ENCODE measurements at places on chromosomes 11 and 22.
A peak's percentile ranks its signal among the peaks of the same experiment; 100 is the strongest.

DNA sequence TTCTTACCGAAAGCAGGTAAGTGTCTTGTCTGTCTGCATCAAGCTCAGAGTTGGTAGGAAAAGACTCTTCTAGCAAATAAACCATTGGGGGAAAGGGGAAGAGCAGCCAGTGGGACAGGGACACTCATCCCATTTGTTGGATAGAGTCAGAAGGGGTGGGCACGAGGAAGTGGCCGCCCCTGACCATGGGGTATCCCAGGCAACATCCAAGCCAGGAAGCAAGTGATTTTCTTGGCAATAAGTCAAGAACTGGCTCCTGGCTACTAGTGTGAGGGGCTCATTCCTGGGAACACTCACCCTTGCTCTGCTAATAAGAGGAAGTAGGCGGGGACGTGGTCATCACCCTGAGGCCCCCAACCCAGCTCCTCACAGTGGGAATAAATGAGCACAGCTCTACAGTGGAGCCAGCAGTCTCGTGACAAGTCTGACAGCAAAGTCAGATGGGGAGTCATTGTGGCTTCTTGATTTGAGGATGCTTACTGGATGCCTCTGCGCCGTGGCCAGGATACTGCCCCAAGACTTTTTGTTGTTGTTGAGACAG is 6.7 kb downstream of the SLC25A18 start:
- DNase-seq = peak; percentile 28

GRCh38 chr11:66011785-66012303 is at the start of gene CST6:
CST6 (plus strand) TSS chr11:66012008; CDS start chr11:66012045, 37 bp downstream.
- peak; percentile 45 for DNase-seq

DNA sequence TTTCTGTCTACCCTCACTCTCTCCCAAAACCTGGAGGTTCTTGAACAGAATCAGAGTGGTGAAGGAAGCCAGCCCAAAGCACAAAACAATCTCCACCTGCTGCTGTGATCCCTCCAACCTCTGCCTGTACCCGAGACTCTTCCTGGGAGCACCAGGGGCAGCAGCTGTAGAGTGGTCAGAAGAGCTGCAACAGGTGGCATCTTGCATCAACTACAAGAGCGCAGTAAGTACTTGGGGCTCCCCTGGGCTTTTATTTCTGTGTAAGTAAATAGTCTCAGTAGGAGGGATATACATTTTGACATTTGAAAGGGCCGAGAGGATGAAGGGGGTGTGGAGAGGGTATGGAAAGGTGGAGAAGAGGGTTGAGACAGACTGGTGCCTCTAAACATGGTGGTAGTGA is 8.3 kb upstream of the UBQLNL start:
- DNase-seq = no peak

- no peak for DNase-seq
These were observed 443.3 kb downstream of the MN1 start for GRCh38 chr22:27358096-27358870.

GRCh38 chr11:6237761-6238302 is 1.1 kb upstream of the CNGA4 start:
- DNase-seq = no peak

- no peak for DNase-seq
These were observed 169.1 kb upstream of the B3GAT1 start for GRCh38 chr11:134581121-134581626.

DNA sequence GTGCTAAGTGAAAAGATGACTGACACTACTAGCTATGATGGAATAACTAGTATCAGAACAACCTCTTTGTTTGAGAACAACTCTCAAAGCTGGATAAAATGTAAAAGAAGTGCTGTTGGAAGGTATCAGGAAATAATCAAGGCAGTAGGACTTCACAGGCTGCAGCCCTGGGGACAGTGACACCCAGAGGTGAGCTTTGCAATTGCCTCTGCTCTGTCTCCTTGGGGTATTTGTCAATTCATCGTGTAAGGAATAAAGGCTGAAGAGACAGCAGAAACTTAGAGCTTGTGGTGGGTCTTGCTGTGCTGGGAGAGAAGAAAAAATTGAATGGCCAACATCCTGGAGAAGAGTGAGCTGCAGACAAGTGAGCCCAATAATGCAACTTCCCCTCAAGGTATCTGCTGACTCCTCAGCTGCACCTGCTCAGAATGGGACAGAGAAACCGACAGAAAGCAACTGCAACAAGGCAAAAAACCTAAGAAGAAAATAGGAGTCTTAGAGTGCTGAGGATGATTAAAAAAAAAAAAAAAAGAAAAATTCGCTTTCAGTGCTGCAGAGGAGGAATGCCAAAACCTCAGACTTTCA is 141.1 kb downstream of the RCN1 start:
- DNase-seq = peak; percentile 38

GRCh38 chr11:41116970-41117369 is 342.5 kb downstream of the LRRC4C start:
- DNase-seq = peak; percentile 23

- no peak for DNase-seq
These were observed at the start of gene KRTAP5-11 for GRCh38 chr11:71582309-71582895. KRTAP5-11 (minus strand) TSS chr11:71582875; CDS start chr11:71582837, 38 bp downstream.

GRCh38 chr11:37755521-37755920 is 1157.5 kb upstream of the RAG2 start:
- DNase-seq = no peak

GRCh38 chr11:75536786-75537641 is 11.3 kb upstream of the GDPD5 start:
- DNase-seq = no peak

DNA sequence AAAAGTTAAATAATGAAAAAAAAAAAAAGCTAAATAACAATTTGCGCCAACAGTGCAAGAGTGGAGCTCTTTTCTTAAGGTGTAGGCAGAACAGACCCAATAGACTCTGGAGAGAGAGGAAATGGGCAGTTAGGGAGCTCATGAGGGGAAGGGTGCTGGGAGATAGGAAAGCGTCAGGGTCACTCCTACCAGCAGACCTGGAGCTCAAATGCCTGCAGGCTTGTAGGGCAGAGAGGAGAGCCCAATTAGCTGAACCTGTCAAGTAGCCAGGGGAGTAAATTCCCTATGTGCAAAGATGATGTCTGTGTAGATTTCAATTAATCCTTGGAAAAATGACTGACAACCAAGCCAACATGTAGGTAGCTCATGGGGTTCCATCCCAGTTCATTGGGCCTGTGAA is 73.0 kb downstream of the RAB30 start:
- DNase-seq = peak; percentile 34

GRCh38 chr22:26043031-26043430 is 126.2 kb upstream of the SEZ6L start:
- no peak for DNase-seq

- DNase-seq = no peak
These were observed 31.7 kb upstream of the SLC25A1 start for GRCh38 chr22:19210188-19210587.

- DNase-seq = no peak
These were observed 80.1 kb downstream of the ZNF280B start for GRCh38 chr22:22428222-22429098.

DNA sequence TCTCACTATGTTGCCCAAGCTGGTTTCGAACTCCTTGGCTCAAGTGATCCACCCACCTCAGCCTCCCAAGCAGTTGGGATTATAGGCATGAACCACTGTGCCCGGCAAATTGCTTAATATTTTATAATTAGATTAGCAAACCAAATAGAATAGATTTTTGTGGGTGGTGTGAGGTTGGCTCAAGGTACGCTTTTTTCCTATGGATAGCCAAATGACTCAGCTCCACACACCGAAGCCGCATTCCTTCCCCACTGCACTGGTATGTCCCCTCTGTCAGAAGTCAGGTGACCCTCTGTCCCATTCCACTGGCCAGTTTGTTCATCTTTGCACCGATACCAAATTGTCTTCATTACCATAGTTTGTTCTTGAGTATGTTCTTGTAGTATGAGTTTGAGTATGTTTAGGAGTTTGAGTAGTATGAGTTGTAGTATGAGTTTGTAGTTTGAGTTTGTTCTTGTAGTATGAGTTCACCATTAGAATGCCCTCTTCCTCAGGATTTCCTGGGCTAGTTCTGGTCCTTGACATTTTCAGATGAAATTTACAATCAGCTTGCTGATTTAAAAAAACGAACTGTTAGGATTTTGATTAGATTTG is 19.4 kb downstream of the SUSD2 start:
- DNase-seq = peak; percentile 50

- DNase-seq = no peak
These were observed 8.6 kb downstream of the RCN1 start for GRCh38 chr11:32099516-32099915.

- DNase-seq = no peak
These were observed 28.8 kb downstream of the VSTM5 start for GRCh38 chr11:93821617-93822016.

DNA sequence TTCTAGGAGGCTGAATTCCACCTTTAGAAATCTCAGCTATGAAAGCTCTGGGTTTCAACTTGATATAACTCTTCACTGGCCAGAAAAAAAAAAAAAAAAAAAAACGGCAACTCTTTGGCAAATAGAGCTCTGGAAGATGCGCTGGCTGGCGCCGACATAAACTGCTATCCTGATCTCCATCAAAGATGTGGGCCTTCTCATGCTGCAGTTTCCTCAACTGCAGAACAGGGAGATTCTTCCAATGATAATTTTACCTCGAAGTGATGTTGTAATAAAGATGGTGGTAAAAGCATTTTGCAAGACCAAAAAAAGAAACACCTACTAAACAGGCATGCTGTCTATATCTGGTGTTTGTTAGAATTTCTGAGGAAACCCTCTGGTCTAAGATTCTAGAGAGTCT is 20.3 kb downstream of the FLI1 start:
- no peak for DNase-seq

- peak; percentile 57 for DNase-seq
These were observed 40.1 kb upstream of the CLMP start for GRCh38 chr11:123235117-123235655.

DNA sequence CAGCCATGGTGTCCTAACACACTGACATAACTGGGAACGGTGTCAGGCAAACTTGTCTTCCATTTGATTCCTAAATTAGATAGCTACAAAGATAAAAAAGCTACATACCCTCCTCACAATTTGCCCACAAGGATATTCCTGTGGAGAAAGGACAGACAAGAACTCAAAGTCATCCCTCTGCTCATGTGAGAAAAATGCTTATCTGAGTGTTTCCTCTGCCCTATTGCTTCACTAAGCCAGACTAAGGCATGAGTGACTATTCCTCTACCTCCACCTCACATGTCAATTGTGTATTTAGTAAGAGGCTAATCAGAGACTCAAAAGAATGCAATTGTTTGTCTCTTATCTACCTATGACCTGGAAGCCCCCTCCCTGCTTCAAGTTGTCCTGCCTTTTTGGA is 247.7 kb downstream of the DDX10 start:
- DNase-seq = no peak

- DNase-seq = no peak
These were observed 74.7 kb downstream of the SC5D start for GRCh38 chr11:121367001-121367843.

GRCh38 chr11:21321072-21321471 is 651.7 kb downstream of the NELL1 start:
- DNase-seq = no peak

DNA sequence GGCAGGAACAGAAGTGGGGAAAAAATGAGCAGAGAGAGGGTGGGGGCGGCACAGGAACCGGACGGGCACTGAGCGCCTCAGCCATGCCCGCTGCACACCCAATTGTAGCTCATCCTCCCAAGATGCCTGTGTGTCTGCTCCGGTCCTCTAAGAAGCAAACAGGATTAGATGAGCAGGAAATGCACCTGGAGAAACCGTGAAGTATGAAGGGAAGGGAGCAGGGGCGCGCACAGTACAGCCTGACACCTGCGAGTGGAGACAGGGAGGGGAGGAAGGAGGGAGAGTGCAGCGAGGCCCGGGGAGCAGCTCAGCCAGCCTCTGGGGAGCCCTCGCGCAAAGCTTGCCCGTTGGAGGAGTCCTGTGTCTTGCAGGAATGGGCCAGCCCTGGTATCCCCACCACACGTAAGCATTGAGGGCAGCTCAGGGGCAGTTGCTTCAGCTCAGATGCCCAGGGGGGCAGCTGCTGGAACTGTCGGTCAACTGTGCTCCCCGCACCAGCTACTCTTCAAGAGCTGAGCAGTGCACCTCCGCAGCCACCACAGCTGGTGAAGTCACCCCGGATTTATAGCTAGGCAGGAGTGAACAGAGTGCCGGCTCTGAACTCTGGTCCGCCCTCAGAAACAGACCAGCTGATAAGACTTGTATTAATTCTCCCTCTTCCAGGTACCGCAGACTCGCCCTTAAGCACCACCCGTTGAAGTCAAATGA is 7.0 kb downstream of the DNAJB13 start:
- no peak for DNase-seq

GRCh38 chr11:126394036-126394435 is 38.5 kb downstream of the ST3GAL4 start:
- no peak for DNase-seq

DNA sequence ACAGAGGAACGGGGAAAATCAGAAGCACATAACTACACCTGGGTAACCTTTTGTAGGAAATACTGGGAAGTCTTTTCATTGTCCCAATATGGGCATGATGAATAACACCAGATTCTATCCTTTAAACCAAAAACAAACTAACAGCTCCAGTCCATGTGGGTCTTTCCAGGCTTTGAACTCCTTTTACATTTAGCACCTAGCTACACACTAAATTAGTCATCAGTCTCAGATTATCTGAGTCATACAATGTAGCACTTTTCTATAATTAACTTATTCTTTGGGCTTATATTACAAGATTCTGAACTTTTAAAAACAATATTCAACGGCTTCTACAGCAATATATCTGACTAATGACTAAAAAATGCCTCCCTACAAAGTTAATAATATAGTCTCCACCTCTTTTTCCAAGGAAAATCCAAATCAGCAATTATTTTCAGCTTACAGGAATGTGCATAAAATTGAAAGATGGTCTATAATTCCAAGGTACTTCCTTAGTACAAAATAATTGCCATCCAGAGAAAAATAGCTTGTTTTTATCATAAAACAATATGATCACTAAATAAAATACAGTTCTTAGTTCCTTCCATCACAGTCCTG is 26.3 kb downstream of the STK33 start:
- DNase-seq = no peak

- no peak for DNase-seq
These were observed 496.4 kb downstream of the BRD1 start for GRCh38 chr22:49331223-49331815.

DNA sequence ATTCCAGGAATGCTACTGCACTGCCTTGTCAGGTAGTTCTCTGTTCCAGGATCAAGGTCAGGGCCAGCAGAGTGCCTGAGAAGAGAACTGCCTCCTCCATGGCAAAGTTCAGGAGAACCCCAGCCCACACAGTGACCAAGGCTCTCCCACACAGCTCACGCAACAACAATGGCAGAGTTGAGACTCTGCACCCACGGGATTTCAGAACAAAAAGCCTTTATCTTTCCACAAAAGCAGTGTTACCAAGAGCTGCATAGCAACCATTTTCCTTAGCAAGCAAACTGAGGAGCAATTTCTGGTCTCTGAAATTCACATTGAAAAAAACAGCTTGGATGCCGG is 11.1 kb downstream of the PLAAT3 start:
- no peak for DNase-seq

Data from ELF-1 (cell line).